ENCODE measurements at places on chromosomes 2 and 18. TPM values are rescaled to one million over a fixed set of nuclear protein-coding genes. Genes with fewer than 3 reads are reported as not detected.

DNA sequence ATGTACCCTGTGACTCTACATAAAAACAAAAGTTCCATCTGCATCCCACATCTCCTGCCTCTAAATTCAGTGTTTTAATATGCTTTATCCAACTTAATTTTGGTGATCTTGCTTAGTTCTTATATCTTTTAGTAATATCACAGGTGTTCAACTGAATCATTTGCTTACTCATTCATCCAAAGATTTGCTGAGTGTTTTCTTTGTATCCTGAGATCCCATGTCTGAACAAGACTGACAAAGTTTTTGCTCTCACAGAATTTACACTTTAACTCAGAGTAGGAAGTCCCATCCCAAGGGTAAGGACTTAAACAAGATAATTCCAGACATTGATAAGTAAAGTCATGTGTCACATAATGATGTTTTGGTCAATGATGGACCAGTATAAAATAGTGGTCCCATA, 87.0 kb downstream of the FSIP2 start:
- no peak overlapping the region for H3K27ac ChIP-seq
- H3K36me3 ChIP-seq: no peaks in the 10 kb centered on the region
- no peak overlapping the region for H3K4me3 ChIP-seq
- no peaks in the 10 kb centered on the region for H3K27me3 ChIP-seq
- DNase-seq: no peak

- peak; percentile 35 for DNase-seq
- H3K27me3 ChIP-seq: no peaks in the 10 kb centered on the region
- no peak overlapping the region for H3K4me3 ChIP-seq
- H3K36me3 ChIP-seq: no peaks in the 10 kb centered on the region
Measured at GRCh38 chr18:3441290-3441689, 8.7 kb upstream of the TGIF1 start.

DNA sequence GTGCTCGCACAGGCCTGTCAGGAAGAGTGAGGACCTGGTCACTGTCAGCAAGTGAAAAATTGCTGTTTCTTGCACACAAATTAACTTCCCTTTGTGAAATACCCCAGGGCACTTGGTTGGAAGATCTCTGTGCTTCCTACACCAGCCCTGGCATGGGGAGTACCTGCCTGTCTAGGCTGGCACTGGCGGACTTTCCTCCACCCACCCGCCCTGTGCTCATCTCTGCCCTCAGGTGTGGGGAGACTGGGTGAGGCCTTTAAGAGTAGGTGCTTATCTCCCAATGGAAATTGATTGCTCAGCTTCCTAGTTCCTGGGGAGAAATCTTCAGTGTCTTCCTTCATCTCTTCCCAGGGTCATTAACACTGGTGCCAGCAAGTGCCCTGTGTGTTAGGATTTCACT, 42.1 kb downstream of the IMPA2 start:
- no peak overlapping the region for H3K4me3 ChIP-seq
- no peak overlapping the region for H3K27ac ChIP-seq
- no peak for DNase-seq
- no peaks in the 10 kb centered on the region for H3K27me3 ChIP-seq
- H3K36me3 ChIP-seq: no peaks in the 10 kb centered on the region

GRCh38 chr2:190173392-190173791, 110.9 kb upstream of the MSTN start:
- H3K27me3 ChIP-seq: no peaks in the 10 kb centered on the region
- H3K36me3 ChIP-seq: no peaks in the 10 kb centered on the region
- no peak overlapping the region for H3K4me3 ChIP-seq
- no peak for DNase-seq

Gene DSG2
- 98.1 TPM for total RNA-seq

DNA sequence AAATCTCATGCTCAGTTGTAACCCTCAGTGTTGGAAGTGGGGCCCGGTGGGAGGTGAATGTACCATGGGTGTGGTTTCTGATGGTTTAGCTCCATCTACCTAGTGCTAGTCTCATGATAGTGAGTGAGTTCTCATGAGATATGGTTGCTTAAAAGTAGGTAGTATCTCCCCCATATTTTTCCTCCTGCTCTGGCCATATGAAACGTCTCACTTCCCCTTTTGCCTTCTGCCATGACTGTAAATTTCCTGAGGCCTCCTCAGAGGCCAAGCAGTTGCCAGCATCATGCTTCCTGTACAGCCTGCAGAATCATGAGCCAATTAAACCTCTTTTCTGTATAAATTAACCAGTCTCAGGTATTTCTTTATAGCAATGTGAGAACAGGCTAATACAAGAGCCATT, 62.8 kb upstream of the RNF152 start:
- no peaks in the 10 kb centered on the region for H3K27me3 ChIP-seq
- no peak overlapping the region for H3K27ac ChIP-seq

DNA sequence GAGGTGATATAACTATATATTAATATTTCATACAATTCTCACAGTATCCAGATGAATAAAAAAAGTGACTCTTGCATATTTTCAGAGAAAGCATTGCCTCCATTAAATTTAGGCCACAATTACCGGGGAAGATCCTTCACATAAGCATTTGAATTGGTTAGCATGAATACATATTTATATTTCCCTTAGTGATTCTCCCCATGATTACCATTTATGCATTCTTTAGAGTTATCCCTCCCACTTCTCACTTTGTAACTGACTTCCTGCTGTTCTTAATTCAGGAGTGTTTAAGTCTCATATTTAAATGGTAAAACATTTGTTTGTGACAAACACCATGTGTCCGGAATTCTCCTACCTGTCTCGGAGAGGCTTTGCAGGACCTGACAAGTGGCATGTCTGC, 523.4 kb downstream of the CCDC85A start:
- H3K36me3 ChIP-seq: no peaks in the 10 kb centered on the region
- no peaks in the 10 kb centered on the region for H3K27me3 ChIP-seq
- H3K4me1 ChIP-seq: no peaks in the 10 kb centered on the region
- no peak overlapping the region for H3K27ac ChIP-seq
- no peak overlapping the region for H3K4me3 ChIP-seq
- no peak for DNase-seq
